Activated CD4-positive, alpha-beta T cell treated with anti-CD3 and anti-CD28 coated beads, Interleukin-2, amount 10 ng/mL, durations not matched to agents 24 days and 14 days (primary cell): ENCODE measurements at places on chromosomes 13 and 19. TPM values are rescaled to one million over a fixed set of nuclear protein-coding genes. Genes with fewer than 3 reads are reported as not detected.

GRCh38 chr13:105506463-105506862, 1029.0 kb downstream of the EFNB2 start:
- no peaks in the 10 kb centered on the region for H3K36me3 ChIP-seq
- no peak overlapping the region for H3K4me3 ChIP-seq
- H3K27me3 ChIP-seq: no peaks in the 10 kb centered on the region
- no peaks in the 10 kb centered on the region for H3K4me1 ChIP-seq
- DNase-seq: no peak

GRCh38 chr13:106568299-106569003, 514 bp upstream of the ARGLU1 start:
- no peaks in the 10 kb centered on the region for H3K27me3 ChIP-seq
- H3K36me3 ChIP-seq: peaks cover 16% of the 10 kb centered on the region
- peak overlapping the region; percentile 95 for H3K27ac ChIP-seq
- peak overlapping the region; percentile 97 for H3K4me3 ChIP-seq
- peaks cover 43% of the 10 kb centered on the region for H3K4me1 ChIP-seq

DNA sequence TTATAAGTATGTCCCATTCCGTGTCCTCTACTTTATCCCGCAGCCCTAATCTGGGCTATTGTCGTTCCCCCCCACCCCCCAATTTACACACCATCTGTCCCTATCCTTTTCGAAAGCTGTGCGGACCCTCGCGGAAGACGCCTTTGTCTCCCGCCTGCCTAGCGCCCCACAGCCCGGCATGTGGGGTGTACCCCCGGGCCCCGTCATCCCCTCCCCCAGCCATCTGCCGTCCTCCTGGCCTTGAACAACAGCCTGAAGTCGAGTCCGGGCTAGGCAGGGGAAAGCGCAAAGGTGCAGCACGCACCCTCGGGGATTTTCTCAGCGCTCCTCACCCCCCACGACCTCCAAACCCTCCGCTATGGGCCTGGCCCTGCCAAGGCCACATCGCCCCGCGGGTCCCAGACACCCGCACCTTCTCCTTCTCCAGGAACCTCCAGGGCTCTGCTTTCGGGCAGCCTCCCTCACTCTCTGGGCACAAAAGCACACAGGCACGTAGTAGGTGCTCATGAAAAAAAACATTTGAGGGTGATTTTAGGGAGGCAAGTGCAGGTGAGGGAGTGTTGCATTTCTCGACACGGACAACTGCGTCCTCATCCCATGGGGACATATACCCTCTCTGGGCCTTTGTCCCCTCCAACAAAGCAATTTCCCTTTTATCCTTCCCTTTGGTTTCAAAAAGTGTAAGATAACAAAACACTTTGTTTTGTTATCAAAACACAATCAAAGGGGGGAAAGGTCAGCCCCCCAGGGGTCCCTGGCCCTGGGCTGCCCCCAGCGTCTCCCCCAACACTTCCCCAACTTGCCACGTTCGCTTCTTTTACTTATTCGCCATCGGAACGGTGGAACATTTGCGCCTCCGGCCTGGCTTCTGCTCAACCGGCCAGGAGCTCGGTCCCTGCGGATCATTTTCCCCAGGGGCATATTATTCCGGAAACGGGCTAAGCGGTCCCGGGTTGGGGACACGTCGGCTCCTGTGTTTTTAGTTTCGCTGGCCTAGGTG, 16.4 kb downstream of the CCDC124 start:
- H3K27ac ChIP-seq: peak overlapping the region; percentile 74
- peak; percentile 71 for DNase-seq
- peaks cover 44% of the 10 kb centered on the region for H3K27me3 ChIP-seq
- peak overlapping the region; percentile 72 for H3K4me3 ChIP-seq
- peaks cover 4% of the 10 kb centered on the region for H3K36me3 ChIP-seq

DNA sequence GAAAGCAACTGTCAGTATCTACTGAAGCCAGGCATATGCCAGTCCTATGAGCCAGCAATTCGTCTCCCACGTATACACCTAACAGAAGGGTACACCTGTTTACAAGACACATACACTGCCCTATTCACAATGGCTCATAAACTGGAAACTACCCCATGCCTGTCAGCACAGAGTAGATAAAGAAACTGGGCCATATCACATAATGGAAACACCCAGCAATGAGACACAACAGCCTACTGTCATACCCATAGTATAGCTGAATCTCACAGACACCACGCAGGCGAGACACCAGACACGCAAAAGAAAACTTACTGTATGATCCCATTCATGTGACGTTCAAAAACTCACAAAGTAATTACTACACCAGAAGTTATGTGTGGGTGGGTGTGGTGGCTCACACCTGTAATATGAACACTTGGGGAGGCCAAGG, 15.7 kb downstream of the NOSIP start:
- no peaks in the 10 kb centered on the region for H3K27me3 ChIP-seq
- H3K36me3 ChIP-seq: peaks cover 25% of the 10 kb centered on the region
- H3K4me1 ChIP-seq: peaks cover 72% of the 10 kb centered on the region
- H3K27ac ChIP-seq: peak overlapping the region; percentile 87
- DNase-seq: peak; percentile 78

- peaks cover 6% of the 10 kb centered on the region for H3K36me3 ChIP-seq
- no peak overlapping the region for H3K27ac ChIP-seq
- no peak overlapping the region for H3K4me3 ChIP-seq
- no peak for DNase-seq
Observed at GRCh38 chr13:95250961-95251360, 50.3 kb downstream of the ABCC4 start.

GRCh38 chr13:98457053-98457452, 119.9 kb downstream of the STK24 start:
- peaks cover 59% of the 10 kb centered on the region for H3K36me3 ChIP-seq
- H3K27ac ChIP-seq: no peak overlapping the region
- no peak for DNase-seq
- no peak overlapping the region for H3K4me3 ChIP-seq
- peaks cover 2% of the 10 kb centered on the region for H3K4me1 ChIP-seq

- peaks cover 4% of the 10 kb centered on the region for H3K36me3 ChIP-seq
- no peak overlapping the region for H3K4me3 ChIP-seq
- no peak overlapping the region for H3K27ac ChIP-seq
- no peak for DNase-seq
Observed at GRCh38 chr19:13025819-13026456, 30.7 kb downstream of the NFIX start.

GRCh38 chr13:29490561-29490885, 105.0 kb downstream of the SLC7A1 start:
- H3K4me3 ChIP-seq: no peak overlapping the region
- peaks cover 4% of the 10 kb centered on the region for H3K27me3 ChIP-seq
- DNase-seq: no peak
- no peak overlapping the region for H3K27ac ChIP-seq

- H3K27ac ChIP-seq: no peak overlapping the region
- H3K4me1 ChIP-seq: peaks cover 4% of the 10 kb centered on the region
- no peaks in the 10 kb centered on the region for H3K36me3 ChIP-seq
- H3K4me3 ChIP-seq: no peak overlapping the region
- H3K27me3 ChIP-seq: peaks cover 4% of the 10 kb centered on the region
Observed at GRCh38 chr13:109163037-109163379, 533.6 kb downstream of the MYO16 start.

DNA sequence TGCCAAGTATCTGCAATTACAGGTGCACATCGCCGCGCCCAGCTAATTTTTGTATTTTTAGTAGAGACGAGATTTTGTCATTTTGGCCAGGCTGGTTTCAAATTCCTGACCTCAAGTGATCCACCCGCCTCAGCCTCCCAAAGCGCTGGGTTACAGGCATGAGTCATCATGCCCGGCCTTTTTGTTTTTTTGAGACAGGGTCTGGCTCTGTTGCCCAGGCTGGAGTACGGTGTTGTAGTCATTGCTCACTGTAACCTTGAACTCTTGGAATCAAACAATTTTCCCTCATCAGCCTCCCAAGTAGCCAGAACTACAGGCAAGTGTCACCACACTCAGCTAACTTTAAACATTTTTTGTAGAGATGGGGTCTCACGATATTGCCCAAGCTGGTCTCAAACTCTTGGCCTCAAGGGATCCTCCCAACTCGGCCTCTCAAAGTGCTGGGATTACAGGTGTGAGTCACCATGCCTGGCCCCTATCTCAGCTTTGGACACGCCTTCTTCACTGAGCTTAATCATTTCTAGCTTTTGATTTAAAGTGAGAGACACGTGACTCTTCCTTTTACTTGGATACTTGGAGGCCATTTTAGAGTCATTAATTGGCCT, 4.0 kb upstream of the IRGC start:
- peaks cover 6% of the 10 kb centered on the region for H3K27me3 ChIP-seq
- peaks cover 3% of the 10 kb centered on the region for H3K36me3 ChIP-seq
- no peak for DNase-seq
- peaks cover 2% of the 10 kb centered on the region for H3K4me1 ChIP-seq
- H3K27ac ChIP-seq: peak overlapping the region; percentile 1
- H3K4me3 ChIP-seq: no peak overlapping the region

GRCh38 chr19:48237057-48237456, 18.7 kb downstream of the CARD8 start:
- no peak overlapping the region for H3K27ac ChIP-seq
- no peak for DNase-seq
- no peak overlapping the region for H3K4me3 ChIP-seq
- H3K4me1 ChIP-seq: peaks cover 20% of the 10 kb centered on the region
- peaks cover 72% of the 10 kb centered on the region for H3K36me3 ChIP-seq

DNA sequence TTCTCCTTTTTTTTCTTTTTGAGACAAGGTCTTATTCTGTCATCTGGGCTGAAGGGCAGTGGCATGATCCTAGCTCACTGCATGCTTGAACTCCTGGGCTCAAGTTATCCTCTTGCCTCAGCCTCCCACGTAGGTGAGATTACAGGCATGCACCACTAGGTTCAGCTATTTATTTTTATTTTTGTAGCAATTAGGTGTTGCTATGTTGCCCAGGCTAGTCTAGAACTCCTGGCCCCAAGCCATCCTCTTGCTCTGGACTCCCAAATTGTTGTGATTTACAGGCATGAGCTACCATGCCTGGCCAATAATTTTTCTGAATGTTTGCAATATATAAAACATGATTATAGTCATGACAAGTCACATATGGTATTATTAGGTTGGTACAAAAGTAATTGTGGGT, 161.1 kb upstream of the ATXN8OS start:
- no peaks in the 10 kb centered on the region for H3K36me3 ChIP-seq
- no peak overlapping the region for H3K27ac ChIP-seq
- DNase-seq: no peak
- no peaks in the 10 kb centered on the region for H3K4me1 ChIP-seq
- H3K27me3 ChIP-seq: no peaks in the 10 kb centered on the region

Gene CERS1
- 0.14 and 0.23 TPM in 2 replicates for total RNA-seq

Gene KL
- total RNA-seq: 0.59 and 0.75 TPM in 2 replicates

Gene CGB3
- not detected in 2 replicates for total RNA-seq

Gene AMH
- 4.0 and 5.1 TPM in 2 replicates for total RNA-seq

Gene BRME1
- total RNA-seq: 16.2 and 18.6 TPM in 2 replicates

Gene ZNF585A
- total RNA-seq: 2.7 and 3.9 TPM in 2 replicates

Gene C19orf38
- total RNA-seq: 2.7 and 3.6 TPM in 2 replicates

Gene SERPINE3
- not detected in 2 replicates for total RNA-seq

Gene CTXN1
- total RNA-seq: 1.8 and 2.0 TPM in 2 replicates
